ENCODE measurements at places on chromosomes 16 and 17.

- DNase-seq, result no peak
Measured at GRCh38 chr17:37481001-37481665, 8.6 kb upstream of the DUSP14 start.

DNA sequence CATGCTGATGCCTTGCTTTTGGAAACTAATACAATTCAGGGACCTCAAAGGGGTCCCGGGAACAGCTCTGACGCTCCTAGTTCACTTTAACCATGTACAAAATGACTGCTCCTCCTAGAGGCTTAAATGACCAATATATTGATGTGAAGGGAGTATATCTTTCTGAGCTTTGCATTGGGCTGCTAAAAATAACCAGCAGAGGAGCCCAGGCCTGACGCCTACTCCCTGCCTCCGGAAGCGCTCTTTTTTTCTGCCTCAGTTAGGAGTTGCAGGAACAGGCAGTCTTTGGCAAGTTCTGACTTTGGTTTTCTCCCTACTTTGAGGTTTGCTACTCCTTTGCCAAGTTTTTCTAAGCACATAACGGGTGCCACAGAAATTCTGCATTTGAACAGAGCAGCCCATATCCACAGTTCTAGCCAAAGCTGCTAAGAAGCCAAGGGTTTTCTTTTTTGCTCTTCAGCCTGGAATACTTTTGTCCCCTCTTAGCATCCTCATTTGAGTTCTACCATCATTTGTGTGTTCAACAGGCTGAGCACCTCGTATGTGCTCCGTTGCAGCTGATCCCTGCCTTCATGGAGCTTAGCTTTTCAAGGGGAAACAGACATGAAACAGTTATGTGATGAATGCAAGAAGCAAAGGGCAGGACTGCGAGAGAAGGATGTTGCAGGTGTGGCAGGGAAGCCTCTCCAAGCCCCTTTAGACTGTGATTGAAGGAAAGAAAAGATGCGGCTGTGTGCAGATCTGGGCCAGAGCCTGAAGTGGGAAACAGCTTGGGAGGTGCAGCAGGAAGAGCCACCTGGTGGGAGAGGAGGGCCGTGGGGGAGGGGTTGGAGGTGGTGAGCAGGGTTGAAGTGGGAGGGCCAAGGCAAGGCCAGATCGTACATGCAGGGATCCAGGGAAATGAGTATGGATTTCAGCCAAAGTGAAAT is 2.8 kb upstream of the NAGPA start:
- DNase-seq, result no peak

DNA sequence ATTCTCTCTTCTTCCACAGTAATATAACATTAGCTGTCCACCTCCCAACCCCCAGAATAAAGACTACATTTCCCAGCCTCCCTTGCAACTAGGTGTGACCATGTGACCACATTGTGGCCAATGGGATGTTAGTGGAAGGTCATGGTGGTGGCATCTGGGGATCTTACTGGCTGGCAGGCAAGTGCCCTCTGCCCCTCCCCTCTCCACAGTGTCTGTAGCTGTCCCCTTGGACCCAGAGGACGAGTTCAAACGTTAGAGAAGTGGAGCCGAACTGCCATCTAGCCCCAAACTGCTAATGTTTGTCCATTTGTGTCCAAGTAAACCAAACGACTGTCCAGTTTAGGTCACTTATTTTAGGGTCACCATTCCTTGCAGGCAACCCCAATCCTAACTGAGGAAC is 26.6 kb upstream of the KCNG4 start:
- DNase-seq, result peak; percentile 36

DNA sequence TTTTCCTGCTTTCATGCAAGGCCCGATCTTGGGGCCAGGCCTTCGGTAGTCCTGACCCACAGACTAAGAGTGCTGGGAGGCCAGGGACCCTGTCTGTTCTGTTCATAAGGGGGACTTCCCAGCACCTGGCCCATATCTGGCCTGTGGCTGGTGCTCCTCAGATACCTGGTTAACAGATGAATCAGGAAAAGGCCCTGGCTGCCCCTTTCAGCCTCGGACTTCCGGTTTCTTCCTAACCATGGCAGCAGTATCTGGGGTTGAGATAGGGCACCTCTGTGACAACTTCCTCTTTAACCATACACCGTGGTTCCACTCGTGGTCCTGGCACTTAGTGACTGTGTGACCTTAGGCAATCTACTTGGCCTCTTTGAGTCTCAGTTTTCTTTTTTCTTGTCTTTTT is 18.4 kb downstream of the PLCG2 start:
- DNase-seq, result no peak

GRCh38 chr16:50201787-50202186 is 48.7 kb downstream of the TENT4B start:
- no peak for DNase-seq

- no peak for DNase-seq
Measured at GRCh38 chr17:82242977-82243647, 14.3 kb downstream of the SLC16A3 start.

DNA sequence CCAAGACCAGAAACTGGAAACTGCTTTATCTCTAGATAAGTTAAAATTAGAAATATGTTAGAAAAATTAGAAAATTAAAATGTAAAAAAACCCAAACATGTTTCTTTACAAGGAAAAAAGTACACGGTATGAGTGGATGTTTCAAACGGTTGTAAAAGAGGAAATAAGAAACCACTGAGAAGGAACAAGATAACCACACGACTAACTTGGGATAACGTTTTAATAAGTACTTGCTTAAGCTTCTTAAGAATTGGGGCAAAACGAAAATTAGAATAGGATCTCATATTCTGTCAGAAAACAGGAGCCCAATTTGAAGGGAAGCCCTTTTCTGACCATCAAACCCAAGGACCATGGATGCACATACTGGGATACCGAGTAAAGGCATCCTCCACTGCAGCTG is 31.0 kb downstream of the MBTPS1 start:
- DNase-seq, result no peak

GRCh38 chr17:58172369-58173071 is 5.7 kb downstream of the OR4D2 start:
- peak; percentile 83 for DNase-seq

- no peak for DNase-seq
Measured at GRCh38 chr17:70338946-70339354, 169.6 kb downstream of the KCNJ2 start.

DNA sequence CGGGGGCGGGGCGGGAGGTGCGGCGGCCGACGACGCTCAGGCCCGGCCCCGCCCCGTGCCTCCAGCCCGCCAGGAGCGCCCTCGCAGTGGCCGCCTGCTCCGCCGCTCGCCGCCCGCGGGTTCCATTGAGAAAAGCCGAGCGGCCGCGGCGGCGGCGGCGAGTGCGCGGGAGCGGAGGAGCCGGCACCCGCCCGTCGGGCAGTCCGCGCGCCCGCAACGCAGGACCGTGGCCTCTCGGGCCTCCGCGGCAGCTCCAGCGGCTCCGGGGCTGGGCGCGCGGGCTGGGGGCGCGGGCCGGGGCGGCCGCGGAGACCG is at the start of gene ZFPM1:
Gene ZFPM1 (plus strand): TSS at position 64 of the 315 bp plus-strand sequence. CDS start 359 bp downstream, outside the sequence.
- no peak for DNase-seq

GRCh38 chr17:40097931-40098845 is 2.2 kb downstream of the NR1D1 start:
- DNase-seq, result no peak

DNA sequence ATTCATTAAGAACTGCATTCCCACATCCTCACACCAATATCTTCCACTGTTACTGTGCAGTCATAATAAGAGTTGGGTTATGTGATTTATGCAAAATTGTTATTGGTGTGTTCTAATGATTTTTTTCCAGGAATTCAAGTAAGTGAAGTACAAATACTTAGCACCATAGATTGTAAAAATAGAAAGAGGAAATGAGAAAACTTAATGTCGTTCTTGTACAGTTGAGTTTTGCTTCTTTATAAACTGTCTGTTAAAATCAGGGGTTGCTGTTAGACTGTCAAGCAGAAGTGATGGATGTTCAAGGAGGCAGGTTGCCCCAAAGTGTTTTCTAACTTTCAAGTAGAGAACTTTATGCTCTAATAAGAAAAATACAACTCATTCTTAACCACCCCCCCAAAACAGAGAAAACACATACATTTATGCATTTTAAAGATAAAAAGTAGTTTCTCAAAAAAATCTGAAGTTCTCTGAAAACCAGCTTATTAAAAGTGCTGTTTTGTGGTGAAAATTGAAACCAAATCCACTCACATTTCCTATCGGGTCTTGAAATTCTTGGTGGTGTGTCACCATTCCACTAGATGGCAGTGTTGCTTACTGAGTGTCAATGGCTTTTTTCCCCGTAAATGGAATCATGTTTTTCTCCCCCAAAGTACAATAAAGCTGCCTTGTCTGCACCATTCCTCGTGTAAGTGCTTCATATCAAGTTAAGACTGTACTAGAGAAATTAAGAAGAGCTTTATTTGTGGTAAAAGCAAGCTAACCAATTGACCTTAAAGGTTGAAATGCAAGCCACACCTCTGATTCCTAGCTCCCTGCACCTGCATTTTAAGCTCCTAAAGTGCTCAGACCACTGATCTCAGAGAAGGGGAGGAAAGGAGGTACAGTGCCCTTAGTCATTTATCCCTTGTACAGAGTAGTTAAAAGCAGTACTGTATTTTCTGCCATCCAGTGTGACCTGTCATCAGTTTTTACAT is 4.7 kb upstream of the IGSF6 start:
- DNase-seq, result peak; percentile 61

- DNase-seq, result peak; percentile 70
Measured at GRCh38 chr16:75860326-75861053, 134.2 kb upstream of the CPHXL start.

DNA sequence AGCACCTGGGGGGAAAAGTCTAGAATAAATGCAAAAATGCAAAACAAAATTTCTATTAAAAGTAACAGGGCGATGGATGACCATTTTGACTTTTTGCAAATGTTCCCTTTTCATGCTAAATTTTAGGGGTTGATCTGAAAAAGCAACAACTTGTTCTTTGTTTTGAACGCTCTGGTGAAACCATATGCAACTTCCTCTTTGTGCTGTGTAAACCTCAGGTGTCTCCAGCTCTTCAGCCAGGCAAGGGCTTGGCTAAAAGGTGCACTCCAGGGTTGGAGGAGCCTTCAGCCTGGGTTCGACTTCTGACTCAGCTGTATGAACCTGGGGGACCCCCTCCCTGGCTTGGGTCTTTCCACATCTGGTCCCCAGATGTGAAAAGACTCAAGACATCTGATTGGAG is 9.5 kb downstream of the IRF8 start:
- DNase-seq, result no peak

GRCh38 chr17:81012574-81013447 is 21.2 kb downstream of the CHMP6 start:
- no peak for DNase-seq

DNA sequence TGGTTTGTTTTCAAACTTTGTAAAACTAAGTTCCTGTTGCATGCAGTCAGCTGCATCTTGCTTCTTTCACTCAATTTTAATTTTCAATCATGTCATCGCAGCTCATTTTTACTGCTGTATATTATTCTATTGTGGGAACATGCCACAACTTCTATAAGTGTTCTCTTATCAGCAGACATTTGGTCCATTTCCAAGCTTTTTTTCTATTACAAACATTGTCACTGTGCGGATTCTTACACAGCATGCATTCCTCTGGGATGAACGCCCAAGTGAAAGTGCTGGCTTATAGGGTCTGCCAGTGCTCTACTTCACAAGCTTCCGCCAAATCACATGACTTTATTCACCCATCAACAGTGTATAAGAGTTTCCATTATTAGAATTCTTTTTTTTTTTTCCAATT is 22.7 kb downstream of the GINS3 start:
- no peak for DNase-seq

- no peak for DNase-seq
Measured at GRCh38 chr16:57307365-57307764, 22.9 kb upstream of the PLLP start.

GRCh38 chr17:43753493-43754129 is 5.0 kb downstream of the SOST start:
- DNase-seq, result no peak

DNA sequence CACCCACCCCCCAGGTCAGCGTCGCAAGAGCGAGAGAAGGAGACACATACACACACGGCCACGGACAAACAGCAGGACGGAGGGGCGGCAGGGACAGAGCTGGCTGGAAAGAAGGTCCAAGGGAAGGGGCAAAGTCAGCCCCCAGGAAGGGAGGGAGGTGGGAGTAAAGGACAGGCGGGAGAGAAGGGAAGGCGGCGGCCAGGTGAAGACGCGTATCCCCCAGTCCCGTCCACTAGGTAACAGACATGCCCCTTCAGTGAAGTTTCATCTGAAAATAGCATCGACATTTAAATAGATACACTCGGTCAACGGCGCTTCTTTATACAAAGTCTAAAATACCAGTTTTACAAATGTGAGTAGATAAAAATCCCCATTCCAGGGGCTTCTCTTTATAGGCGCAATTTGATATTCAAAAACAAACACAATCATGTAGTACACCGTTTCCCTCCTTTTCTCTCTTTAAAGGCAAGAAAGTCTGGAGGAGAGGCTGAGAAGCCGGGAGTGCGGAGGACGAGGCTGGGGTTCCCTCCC is 4.5 kb downstream of the CBX8 start:
- no peak for DNase-seq

DNA sequence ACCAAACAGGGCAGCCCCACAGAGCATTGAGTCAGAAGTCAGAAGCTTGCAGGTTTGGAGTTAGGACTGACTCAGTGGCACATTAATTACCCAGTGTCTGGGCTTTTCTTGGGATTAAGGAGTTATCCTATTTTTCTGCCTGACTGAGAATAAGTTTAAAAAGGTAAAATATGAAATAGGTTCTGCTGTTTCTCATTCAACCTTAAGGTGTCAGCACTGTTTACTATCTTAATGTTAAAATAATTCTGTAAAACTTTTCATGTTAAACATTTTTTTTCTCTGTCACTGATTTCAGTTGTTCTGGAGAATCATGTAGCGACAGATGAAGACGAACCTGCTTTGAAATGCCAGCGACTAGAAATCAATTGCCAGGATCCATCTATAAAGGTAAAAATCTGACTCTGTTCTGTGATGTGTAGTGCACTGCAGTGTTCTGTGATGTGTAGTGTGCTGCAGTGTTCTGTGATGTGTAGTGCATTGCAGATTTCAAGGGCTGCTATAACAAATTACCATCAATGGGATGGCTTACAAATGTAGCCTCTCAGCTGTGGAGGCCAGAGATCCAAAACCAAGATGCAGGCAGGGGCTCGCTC is 128.0 kb downstream of the LAT start:
- no peak for DNase-seq

DNA sequence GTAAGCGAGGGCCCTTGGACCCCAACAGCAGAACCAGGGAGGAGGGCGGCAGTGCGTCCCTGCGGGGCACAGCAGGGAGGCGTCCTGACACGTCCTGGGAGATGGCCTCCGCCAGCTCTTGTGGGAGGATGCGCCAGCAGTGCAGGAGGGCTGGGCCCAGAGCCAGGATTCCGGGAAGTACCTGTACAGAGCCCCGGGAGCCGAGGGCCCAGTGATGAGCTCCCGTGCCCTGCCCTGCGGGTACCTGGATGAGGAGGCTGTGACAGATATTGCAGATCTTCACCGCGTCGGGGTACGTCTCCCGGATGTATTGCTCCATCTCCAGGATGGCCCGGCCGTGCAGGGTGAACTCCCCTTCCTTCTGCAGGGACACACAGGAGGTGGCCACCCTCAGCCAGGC is 23.1 kb downstream of the KDM8 start:
- DNase-seq, result peak; percentile 65

GRCh38 chr17:4617090-4617489 is 24.4 kb downstream of the ALOX15 start:
- no peak for DNase-seq

- no peak for DNase-seq
Measured at GRCh38 chr17:34665819-34666763, 86.7 kb downstream of the TMEM132E start.

All from NCI-H1417 (cell line).